Choroid plexus epithelial cell (primary cell): ENCODE measurements at places on chromosomes 4 and X.

GRCh38 chr4:42643685-42644084 lies 13.2 kb downstream of the ATP8A1 start:
- DNase-seq: no peak

DNA sequence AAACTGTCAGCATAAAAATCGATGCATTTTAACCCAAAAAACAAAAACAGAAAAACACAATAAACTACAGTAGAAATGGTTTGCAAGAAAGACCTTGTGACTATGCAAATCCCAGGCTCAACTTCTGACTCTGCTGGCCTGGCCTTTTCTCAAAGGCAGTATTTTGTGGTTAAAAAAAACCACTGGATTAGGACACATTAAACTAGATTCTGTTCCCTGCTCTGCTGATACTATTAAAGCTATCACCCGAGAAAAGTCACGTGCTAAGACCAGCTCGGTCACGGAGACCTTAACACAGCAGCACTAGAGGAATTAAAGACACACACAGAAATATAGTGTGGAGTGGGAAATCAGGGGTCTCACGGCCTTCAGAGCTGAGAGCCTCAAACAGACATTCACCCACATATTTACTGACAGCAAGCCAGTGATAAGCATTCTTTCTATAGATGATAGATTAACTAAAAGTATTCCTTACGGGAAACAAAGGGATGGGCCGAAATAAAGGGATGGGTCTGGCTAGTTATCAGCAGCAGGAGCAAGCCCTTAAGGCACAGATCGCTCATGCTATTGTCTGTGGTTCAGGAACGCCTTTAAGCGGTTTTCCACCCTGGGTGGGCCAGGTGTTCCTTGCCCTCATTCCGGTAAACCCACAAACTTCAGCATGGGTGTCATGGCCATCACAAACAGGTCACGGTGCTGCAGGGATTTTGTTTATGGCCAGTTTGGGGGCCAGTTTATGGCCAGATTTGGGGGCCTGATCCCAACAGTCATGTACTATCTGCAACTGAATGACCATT lies 16.1 kb downstream of the CBR4 start:
- peak; percentile 53 for DNase-seq

DNA sequence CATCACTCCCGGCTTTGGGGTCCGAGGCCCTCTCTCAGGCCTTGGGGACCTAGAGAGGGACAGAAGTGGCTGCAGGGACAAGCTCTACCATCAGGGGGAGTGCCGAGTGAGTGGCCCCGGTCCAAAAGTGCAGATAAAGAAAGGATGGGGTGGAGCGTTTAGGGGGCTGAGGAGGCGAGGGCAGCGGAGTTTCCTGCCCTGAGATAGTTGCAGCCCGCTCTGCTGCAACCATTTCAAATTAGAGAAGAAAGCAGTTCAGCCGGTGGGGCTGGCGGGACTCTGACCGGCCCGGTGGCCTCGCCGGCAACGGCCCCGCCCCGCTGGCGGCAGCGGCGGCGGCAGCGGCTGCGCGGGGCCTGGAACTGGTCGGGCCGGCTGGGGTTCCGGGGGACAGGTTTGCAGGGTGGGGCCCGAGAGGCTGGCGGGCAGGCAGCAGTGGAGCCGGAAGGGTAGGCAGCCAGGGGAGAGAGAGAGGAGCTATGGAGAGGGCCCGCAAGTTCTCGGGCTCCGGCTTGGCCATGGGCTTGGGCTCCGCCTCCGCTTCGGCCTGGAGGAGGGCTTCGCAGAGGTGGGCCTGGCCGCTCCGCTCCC lies 7.6 kb downstream of the DLG3 start:
- DNase-seq: peak; percentile 30

DNA sequence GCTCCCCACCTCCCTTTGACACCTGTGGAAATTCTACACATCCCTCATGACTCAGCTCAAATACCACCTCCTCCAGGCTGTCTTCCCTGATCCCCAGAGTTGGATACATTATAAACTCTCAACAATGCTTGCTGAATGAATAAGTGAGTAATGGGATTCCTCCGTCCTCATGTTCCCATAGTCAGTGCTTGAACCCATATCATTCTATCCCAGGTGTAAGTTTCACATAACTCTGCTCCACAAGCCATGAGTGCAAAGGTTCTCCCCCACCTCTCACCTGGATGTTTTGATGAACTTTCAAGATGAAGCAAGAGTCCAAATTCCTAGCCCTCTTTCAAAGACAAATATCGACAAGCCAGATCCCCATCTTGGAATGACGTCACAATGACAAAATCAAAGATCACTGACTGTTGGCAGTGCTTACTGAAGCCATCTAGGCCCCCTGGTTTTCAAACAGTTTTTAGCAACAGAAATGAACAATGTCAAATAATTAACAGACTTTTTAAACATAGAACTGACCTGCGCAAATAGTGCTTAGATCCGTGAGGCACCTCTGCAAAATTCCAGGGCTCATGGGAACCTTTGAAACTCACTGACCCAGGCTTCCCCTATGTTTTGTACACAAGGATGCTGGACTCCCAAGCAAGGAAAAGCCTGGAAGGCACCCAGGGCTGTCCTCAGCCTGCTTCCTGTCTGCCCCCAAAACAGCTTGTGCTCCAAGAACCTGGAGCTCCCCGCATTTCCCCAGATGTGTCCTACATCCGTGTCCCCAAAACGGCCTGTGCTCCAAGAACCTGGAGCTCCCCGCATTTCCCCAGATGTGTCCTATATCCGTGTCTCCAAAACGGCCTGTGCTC lies 4.0 kb downstream of the SLC2A9 start:
- DNase-seq: no peak

DNA sequence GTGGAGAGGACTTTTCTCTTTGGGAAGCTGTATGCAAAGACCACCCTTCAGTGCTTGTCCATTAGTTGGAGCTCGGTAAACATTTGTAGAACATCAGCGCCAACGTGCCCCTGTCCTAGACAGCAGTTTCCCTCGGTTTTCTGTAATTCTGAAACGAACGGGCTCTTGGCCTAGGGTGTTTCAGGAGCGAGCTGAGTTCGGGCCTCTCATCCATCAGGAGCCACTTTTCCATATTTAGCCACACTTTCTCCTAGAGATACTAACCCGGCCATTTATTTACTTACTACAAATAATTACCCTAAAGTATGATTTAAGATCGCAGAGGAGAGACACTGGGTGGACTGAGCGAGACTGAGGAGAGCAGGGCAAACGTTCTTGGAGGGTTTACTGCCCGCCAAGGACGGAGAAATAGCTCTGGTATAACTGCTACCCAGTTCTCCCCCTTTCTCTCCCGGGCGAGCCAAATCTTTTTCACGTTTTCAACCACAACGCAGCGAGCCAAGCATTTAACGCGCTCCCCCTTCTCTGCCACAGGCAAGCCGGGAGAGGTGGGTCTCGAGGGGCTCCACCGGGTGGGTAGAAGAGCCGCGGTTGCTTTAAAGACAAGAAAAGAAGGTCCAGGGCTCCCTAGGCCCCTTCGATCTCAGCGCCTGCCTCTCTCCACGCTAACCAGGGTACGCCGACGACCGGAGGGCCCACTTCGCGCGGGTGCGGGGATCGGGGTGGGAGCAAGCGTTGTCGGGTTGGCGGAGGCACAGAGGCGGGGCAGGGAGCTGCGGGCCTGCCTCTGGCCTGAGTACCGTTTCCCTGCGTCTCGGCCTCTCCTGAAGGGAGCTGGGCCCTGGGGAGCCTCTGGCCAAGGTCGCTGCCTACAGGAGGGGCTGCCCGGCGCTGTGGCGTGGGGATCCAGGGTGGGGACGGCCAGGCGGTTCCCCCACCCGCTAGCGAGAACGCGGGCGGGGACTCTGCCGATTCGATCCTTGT lies 10.8 kb upstream of the PITX2 start:
- no peak for DNase-seq

DNA sequence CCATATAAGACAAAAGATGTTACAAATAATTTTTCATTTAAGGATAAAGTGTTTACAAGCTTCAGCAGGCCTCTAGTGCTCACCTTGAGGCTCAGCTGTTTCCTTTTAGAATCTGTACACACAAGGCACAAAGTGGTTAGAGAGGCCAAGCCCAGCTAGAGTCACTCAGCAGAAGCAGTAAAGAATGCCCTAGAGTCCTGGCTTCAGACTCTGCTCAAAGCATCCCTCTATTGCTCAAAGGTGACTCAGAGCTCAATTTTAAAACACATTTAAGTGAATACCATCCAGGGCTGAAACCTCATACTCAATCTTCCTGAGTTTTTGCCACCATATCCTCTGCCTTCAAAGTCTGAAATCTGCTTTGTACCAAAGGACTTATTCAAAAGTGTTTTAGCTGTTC lies 22.6 kb upstream of the PHF8 start:
- peak; percentile 27 for DNase-seq
